ENCODE measurements at places on chromosomes 2 and 18.
A peak's percentile ranks its signal among the peaks of the same experiment; 100 is the strongest.

DNA sequence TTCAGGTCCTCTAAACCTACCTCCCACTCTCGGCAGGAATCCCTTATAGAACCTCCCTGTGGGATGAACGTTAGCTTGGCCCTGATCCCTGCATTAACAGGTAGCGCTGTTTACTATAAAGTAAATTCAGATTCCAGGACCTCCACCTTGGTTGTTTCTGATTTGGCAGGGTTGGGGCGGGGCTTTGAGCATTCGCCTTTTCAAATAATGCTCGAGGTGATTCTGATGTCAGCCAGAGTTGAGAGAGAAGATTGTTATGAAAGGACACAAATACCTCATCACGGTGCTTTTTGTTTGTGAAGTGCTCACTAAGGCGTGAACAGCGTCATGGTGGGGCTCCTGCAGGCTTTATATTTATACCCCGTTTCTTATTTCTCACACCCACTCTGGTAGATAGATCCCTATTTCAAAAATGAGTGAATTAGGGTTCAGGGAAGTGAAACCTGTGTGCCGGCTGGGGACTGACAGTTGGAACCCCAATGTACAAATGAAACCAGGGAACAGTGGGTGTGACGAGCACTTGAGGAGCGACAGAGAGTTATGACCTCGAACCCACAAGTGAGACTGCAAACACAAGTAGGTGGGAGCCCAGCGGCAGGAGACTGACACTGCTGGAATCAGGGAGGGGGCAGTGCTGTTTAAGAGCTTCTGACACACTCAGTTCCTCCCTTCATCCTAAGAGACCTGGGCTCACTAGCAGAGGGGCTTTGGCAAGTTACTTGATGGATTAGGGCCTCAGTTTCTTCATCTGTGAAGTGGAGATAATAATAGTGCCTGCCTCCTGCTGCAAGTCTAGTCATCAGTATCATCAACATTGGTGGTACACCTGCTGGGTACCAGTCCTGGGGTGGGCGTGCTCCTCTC is 14.2 kb upstream of the CXCR4 start:
- no peak for DNase-seq

GRCh38 chr2:232265329-232265728 is 113.2 kb upstream of the ALPP start:
- no peak for DNase-seq

- no peak for DNase-seq
Observed at GRCh38 chr2:105784589-105784988, 39.9 kb downstream of the NCK2 start.

DNA sequence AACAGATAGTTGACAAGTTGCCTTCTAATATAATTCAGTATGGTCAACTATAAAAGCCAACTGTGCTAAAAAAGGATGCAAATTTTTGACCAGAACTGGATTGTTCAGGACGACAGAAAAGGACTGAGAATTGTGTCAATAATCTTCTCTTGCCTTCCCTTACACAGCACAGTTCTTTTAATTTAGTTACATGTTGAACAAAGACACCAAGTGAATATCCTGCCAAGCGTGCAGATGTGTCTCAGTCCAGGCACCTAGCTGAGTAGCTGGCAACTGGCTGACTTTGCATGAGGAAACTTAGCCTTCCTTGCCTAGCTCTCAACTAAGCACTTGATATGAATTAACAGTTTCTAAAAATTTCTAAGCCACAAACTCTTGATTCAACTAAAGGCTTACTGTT is 801.4 kb downstream of the BCL11A start:
- DNase-seq, result no peak

DNA sequence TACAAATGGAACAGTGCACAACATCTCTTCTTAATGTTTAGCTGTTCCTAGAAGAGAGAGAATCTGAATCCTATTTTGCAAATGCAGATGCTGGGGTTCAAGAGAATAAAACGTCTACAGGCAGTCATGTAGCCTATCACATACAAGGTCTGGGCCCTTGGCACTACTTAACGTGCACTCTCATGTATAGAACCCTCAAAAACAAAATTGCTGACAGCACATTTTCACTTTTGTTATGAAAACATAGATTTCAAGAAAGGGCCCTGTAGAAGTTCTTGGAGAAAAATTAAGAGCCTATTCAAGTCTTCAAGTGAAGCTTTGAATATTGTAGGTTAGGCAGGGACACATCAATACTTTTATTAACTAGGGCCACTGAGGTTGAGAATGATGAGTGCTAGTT is 504.3 kb upstream of the FAM98A start:
- DNase-seq, result no peak

DNA sequence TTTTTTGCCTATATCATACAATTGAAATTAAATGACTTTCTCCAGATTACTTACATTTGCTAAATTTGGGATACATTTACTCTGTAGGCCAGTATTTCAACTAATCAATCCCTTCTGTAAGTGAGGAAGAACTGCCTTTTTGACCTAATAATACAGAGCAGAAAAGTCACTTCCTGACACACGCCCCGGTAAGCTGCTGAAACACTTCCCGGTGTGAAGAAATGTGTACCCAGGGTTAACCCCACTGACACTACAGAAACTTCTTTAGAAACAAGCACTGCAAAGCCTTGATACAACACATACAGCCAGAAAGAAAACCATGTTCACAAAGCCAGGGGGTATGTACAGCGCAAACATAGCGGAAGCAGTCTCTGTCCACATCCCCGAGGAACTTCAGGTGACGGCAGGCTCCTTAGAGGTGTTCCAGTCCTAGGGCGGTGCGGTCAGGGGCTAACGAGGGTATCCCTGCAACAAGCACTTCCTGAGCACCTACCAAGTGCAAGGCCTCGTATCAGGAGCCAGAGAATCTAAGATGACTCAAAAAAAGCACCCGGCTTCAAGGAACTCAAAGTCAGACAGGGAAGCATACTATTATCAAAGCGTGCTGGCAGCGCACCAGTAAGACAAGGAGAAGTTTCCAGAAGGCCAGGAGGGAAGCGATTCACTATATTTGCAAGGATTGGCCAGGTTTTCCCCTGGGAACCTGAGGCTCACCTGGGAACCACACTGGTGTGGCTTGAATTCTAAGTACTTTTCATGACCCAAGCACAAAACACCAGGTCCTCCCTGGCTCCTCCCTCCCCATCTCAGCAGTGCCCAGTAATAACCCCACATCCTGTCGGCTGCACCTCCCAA is 46.6 kb downstream of the ZNF516 start:
- DNase-seq, result no peak

DNA sequence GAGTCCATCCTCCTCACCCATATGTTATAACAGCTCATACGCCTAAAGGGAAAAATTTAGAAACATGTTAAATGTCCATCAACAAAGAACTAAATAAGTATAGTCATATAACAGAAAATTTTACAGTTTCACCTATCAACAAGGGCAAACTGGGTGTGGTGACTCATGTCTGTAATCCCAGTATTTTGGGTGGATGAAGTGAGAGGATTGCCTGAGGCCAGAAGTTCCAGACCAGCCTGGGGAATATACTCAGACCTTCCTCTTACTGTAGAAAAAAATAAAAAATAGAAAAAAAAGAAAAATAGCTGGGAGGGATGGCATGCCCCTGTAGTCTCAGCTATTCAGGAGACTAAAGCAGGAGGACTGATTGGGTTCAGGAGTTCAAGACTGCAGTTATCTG is 48.3 kb upstream of the GULP1 start:
- no peak for DNase-seq

DNA sequence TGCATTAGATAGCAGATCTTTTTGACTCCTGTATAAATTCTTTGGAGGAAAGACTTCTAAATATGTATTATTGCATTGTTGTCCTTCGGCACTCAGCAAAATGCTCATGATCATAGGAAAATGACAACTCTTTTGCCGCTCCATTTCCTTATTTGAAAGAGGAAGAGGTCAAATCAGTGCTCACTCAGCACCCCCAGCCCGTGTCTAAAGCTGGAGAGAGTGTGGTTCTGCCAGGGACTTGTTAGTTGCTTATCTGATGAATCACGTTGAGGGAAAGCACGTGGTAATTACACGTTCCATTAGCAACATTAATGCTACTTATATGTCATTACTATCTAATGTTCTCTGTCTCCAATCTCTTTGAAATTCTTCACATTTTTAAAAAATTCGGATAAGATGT is 46.0 kb upstream of the MBP start:
- DNase-seq, result no peak

- DNase-seq, result peak; percentile 12
Observed at GRCh38 chr2:210593166-210593565, 36.8 kb downstream of the CPS1 start.

- no peak for DNase-seq
Observed at GRCh38 chr18:57585855-57586250, 649 bp downstream of the FECH start.

GRCh38 chr2:161969159-161969558 is 104.9 kb downstream of the DPP4 start:
- no peak for DNase-seq

DNA sequence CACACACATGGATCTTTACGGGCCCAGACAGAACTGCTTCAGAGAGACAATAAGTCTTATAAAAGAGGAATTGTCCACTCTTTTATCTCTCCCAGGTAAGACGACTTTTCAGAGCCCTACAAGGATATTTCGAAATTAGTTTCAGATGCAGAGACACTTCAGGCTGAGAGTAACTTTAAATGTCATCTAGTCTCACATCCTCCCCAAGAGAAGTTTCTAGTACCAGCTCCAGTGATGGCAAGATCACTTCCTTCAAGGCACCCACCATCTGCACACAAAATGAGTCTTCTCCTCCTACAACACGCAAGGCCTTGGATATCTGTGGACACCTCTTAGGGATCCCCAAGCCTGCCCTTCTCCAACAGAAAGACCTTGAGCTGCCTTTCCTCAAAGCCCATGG is 39.0 kb upstream of the KLHL29 start:
- no peak for DNase-seq

GRCh38 chr2:237972211-237972610 is 5.4 kb downstream of the UBE2F start:
- no peak for DNase-seq

DNA sequence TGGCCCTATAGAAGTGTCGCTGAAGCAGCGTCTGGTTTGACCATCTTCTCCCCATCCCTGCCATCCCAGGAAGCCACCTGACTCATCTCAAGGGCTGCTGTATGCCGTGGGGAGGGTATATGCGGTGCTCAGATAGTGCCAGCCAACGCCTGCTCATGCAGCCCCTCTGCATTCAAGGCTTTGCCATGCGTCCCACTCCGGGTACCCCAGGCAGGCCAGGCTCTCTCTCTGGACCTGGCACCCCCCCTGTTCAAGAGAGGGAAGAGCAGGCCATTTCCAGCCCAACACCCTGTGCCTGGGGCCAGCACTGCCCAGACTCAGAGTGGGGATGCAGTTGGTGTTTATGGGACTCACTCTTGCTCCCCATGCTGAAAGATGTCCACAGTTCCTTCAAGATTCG is 130.0 kb downstream of the GLI2 start:
- no peak for DNase-seq

- DNase-seq, result no peak
Observed at GRCh38 chr2:180985771-180986395, 5.5 kb downstream of the UBE2E3 start.

DNA sequence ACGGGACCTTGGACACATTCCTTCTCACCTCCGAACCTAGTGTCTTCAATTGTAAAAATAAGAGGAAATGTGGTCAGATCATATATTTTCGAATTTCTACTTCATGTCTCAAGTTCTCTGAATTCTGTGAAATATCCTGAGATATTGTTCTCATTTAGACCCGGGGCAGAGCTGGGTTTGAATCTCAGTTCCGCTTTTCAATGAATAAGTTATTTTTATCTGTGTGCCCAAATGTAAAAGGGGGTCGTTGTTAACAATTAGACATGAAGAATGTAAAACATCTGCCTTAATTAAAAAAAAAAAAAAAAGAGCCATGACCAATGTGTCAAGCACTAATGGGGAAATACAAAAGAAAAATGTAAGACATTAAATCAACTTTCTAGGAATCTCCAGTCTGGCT is 48.9 kb upstream of the BCL11A start:
- no peak for DNase-seq

- DNase-seq, result peak; percentile 63
Observed at GRCh38 chr18:59358414-59358711, 702 bp downstream of the LMAN1 start.

Measured in fibroblast of skin of scalp (primary cell).